ENCODE measurements at places on chromosomes 5 and 9.

DNA sequence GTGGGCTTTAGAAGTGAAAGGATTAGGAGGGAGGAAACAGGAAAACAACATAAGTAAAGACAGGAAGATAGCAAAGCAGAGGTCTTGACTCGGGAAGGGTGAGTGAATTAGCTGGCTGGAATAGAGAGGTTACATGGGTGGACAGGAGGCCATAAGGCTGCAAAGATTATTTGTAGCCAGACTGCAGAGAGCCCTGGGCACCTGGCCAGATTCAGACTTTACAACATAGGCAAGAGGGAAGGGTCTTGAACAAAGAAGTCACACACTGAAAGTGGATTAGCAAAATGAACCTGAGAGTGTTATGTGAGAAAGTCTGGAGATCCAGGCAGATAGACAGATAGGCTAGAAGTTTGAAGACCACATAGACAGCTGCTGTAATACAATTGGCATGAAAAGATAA lies 29.7 kb upstream of the CER1 start:
- DNase-seq, result no peak

- DNase-seq, result no peak
These were observed 26.5 kb upstream of the KCNN2 start for GRCh38 chr5:114335391-114335790.

- no peak for DNase-seq
These were observed 6.9 kb upstream of the UBAP1 start for GRCh38 chr9:34171753-34172535.

DNA sequence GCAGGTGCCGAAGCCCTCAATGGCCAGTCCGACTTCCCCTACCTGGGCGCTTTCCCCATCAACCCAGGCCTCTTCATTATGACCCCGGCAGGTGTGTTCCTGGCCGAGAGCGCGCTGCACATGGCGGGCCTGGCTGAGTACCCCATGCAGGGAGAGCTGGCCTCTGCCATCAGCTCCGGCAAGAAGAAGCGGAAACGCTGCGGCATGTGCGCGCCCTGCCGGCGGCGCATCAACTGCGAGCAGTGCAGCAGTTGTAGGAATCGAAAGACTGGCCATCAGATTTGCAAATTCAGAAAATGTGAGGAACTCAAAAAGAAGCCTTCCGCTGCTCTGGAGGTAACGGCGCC lies 32.9 kb downstream of the CXXC5 start:
- no peak for DNase-seq

DNA sequence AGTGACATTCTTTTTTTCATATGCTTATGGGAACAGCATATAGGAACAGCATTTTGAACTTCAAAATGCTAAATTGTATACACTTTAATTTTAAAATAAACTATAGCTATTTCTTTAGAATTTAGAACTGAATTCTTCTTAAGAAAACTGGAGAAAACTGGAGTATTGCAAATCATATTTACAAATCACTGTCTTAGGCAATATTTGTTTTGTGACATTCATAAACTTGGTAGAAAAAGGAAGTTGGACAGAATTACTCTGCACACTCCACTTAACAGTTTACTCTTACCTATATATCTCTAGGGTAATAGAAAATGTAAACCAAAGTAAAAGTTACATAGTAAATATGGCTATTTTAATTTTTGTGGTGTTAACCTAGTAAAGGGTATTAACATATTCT lies 3.1 kb downstream of the DMRTA1 start:
- no peak for DNase-seq

DNA sequence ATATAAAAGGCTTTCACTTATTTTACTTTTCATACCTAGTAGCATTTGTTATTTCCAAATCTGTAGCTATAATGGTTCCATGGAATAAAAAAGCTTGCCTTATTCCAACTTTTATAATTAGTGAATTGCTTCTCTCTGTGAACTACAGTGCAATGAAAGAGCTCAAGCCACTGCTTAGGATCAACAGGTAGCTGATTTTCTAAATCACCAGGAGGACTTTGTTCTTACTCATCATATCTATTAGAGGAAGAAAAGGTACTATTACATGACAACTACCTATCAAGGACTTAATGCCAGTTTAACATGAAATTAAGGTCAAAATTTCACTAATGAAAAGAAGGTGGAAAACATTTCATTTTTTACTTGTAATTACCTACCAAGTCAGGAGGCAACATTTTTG lies 414.6 kb downstream of the BNC2 start:
- no peak for DNase-seq
